ENCODE measurements at places on chromosomes 7 and 10. TPM values are rescaled to one million over a fixed set of nuclear protein-coding genes. Genes with fewer than 3 reads are reported as not detected.

- no peak for DNase-seq
Observed at GRCh38 chr10:34647875-34648865, 166.9 kb downstream of the PARD3 start.

DNA sequence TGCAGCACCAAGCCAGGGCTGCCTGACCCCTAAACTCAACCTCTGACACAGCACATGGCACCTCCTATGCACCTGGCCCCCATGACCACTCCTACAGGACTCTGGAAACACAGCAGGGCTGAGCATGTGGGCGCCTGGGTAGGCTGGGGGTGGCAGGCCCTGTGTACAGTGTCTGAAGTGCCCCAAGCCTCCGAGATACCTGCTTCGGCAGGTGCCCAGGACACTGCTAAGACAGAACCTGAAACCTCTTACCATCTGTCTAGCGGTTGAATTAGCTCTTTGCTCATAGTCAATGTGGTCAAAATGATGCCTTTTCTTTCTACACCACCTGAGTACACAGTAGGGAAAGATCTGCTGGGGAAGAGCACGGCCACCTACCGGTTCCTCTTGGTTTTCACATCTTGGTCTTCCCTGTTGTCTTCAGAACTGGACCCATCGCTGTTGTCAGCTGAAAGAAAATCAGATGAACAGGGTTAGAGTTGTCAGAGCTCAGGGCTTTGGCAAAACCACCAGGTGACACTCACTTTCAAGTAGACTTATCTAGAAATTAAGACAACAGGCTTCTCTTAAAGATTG lies 177.4 kb downstream of the TCERG1L start:
- DNase-seq: no peak

DNA sequence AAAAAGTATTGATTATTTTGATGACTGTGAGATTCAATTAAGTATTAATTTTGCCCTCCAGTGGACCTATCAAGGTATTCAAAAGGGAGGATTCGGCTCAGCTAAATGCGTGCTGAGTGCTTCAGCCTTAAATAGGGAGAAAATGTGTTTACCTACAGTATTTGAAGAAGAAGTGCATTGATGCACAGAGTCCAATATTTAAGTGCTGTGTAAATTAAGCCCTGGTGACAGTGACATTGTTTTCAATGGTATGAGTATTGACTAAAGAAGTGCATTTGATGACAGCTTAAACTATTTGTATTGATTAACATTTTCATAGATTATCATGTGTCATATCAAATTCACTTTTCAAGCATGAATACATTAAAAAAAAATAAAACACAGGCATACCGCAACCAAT lies 106.6 kb downstream of the POU6F2 start:
- DNase-seq: no peak

CH25H gene
- not detected for total RNA-seq

Data from fibroblast of the aortic adventitia (primary cell).